Epithelial cell of proximal tubule (primary cell): ENCODE measurements at places on chromosomes 2 and 18.

- DNase-seq, result no peak
Observed at GRCh38 chr2:105338020-105338385, 663 bp downstream of the C2orf49 start.

DNA sequence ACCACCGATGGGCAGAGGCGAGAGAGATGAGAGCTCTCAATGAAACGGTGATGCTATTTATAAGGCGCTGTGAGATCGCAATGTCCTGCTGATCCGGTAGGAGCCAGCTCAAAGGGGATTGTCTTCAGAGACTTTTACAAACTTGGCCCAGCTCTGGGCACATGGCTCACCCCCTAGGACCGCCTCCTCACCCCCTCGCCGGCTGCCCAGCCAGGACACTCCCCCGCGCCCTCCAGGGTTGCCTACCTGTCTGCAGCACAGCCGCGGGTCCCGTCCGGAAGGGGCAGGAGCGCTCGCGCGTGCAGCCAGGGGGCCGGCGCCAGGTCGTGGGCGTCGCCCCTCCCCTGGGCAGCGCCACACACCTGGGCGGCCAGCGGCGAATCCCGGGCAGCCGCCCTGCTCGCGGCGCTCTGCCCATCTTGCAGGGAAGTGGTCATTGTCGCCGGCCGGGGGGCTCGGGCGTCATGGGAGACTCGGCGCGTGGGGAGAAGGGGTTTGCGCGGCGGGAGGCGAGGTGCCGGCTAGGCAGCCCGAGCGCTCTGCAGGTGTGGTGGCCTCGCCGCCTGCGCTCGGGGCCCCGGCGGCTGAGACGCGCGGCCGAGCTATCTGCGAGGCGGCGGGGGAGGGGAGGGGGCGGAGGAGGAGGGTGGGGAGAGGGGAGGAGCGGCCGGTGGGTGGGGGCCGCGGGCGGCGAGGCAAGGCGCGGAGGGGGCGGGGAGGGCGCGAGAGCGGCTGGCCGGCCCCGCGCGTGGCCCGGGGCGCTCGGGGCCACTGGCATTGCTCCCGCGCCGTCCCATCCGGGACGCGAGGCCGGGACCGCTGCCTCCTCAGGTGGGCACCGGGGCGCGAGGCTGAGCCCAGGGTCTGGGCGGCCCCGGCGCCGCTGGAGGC is at the start of gene GRB14:
Gene GRB14, minus strand, starts transcription at position 610 of the 891 bp plus-strand sequence. Its CDS starts 173 bp downstream, at position 437.
- DNase-seq, result no peak

GRCh38 chr2:7672027-7672684 is 754.9 kb downstream of the RNF144A start:
- DNase-seq, result no peak

GRCh38 chr18:3283908-3284307 is 22.0 kb downstream of the MYL12B start:
- DNase-seq, result no peak
